ENCODE measurements at places on chromosomes 5 and 9.

GRCh38 chr5:133319905-133320520 lies 268.2 kb downstream of the HSPA4 start:
- DNase-seq = no peak

- DNase-seq = no peak
Observed at GRCh38 chr5:82991059-82991458, 86.1 kb downstream of the TMEM167A start.

DNA sequence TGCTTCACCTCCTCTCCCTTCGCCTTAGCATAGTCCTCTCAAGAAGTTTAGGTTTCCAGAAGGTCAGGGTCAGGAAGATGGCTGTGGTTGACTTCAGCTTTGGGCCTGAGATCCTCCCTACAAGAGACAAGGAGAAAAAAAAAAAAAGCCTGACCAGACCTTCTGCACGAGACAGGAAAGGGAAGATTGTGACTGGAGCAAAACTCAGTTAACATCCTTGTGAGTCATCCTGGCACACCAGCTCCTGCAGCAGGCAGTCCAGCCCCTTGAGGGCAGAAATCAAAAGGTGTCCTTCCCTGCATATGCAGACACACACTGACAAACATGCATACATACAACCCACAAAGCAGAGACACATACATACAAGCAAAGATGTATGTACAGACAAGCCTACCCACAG lies 18.0 kb upstream of the ENHO start:
- DNase-seq = no peak

- no peak for DNase-seq
Observed at GRCh38 chr5:83265318-83265717, 188.0 kb downstream of the XRCC4 start.

GRCh38 chr9:37097294-37097693 lies 23.1 kb upstream of the ZCCHC7 start:
- no peak for DNase-seq

- DNase-seq = no peak
Observed at GRCh38 chr5:171999877-172000276, 6.6 kb downstream of the FBXW11 start.

DNA sequence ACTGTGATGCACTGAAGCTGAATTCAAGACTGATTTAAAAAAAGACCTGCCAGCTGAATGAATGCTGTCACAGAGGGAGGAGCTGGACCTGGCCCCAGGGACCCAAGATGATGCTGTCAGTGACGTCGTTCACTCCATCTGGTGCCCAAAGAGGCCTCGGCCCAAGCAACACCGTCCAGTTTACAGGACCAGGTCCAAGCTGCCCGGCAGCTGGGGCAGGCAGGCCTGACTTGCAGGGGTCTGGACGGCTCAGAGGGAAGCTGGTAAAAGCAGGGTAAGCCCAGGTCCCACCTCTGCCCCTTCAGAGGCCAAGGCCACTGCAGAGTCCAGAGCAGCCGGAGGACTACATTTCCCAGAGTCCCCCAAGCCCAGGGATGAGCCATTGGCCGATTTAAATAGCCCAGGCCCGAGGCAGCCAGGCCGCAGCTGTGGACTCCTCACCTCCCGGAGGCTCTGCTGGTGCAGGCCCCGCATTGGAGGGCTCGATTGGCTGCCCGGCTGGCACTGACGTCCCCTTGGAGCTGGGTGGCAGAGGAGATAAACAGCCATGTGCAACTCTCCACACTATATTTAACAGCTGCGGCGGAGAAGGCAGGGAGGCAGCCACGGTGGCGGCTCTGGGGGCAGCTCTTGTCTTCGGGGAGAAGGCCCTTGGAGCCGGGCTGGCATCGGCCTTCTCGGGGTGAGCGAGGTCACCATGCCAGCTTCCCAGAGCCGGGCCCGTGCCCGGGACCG lies at the start of gene PLPP7:
Gene PLPP7 (plus strand): TSS at position 423 of the 735 bp plus-strand sequence. CDS start 275 bp downstream, at position 698.
- DNase-seq = peak; percentile 65

DNA sequence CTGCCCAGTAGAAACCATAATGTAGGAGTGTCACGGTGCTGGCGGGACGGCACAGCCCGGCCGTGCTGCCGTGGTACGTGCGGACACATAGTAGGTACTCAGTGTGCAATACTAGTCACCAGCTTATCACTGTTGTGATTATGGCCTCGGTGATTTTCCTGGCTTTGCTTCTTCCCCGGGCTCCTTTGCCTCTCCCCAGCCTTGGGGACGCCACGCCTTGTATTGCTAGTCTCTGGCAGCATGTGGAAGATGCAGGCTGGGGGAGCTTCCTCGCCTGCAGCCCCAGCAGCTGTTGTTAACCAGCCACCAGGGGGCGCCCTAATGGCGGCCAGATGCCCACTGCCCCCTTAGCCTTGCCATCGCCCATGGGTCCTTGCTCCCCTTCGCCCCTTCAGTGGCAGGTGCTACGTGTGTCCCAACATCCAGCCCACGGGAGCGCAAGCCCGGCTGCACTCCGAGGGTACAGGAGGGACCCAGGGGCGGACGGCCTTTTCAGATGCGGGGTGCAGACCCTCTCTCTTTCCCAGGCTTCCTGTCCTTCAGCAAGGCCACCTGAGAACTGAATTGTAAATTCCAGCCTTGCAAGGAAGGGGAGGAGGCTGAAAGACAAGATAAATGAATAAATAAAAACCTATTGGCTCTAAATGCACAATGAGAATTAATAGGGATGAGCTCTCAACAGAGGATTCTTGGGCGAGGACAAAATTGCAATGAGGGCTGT lies 8.0 kb downstream of the NTNG2 start:
- DNase-seq = no peak

DNA sequence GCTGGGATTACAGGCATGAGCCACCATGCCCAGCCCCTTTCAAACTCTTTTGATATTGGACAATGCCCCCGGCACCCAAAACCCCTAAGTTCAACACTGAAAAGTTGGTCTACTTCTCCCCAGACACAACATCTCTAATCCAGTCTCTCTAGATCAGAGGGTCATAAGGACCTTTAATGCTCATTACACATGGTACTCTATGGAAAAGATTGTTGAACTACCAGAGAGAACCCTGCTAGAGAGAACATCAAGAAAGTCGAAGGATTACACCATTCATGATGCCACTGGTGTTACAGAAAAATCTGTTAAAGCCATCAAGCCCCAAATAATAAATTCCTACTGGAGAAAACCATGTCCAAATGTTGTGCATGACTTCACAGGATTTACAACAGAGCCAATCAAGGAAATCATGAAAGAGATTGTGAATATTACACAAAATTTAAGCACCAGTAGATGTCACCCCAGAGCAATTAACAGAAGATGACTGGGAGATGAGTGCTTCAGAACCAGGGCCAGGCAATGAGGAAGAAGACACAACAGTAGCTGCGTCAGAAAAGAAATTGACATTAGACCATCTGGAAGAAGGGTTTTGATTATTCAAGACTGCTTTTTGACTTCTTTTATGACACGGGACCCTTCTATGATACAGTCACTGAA lies 28.3 kb upstream of the NIPAL4 start:
- peak; percentile 82 for DNase-seq

- no peak for DNase-seq
Observed at GRCh38 chr9:130331573-130331972, 66.0 kb downstream of the HMCN2 start.

Measured in brain (organoid and tissue), 16 donors.